Activated CD4-positive, alpha-beta T cell treated with anti-CD3 and anti-CD28 coated beads for 36 hours (primary cell): ENCODE measurements at places on chromosomes 1 and 21.

DNA sequence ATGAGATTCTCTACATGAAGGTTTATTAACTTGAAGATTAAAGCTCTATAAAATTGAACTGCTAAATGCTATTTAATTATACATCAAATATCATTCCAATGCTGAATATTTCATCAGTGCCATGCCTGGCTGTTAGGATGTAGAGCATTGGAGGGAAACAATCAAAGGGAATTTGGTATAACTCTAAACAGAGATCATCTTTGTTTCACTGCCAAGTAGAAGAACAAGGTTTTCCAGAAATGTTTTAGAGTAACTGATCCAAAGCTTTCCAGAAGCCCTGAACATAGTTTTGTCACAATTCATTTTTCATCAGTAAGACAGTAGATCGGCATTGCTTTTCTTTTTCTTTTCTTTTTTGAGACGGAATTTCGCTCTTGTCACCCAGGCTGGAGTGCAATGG, 5.9 kb upstream of the DSTYK start:
- no peak for DNase-seq

GRCh38 chr1:203178821-203179666, 3.4 kb upstream of the MYBPH start:
- no peak for DNase-seq

- no peak for DNase-seq
Observed at GRCh38 chr1:86748622-86749373, 44.4 kb downstream of the SH3GLB1 start.

GRCh38 chr1:220353229-220354012, 81.2 kb upstream of the RAB3GAP2 start:
- DNase-seq, result no peak

- no peak for DNase-seq
Observed at GRCh38 chr1:157652859-157653493, 47.6 kb downstream of the FCRL3 start.
